ENCODE measurements at places on chromosomes 1 and 21. TPM values are rescaled to one million over a fixed set of nuclear protein-coding genes. Genes with fewer than 3 reads are reported as not detected.

Gene C1orf185
- total RNA-seq = not detected

Gene CTSS
- 29.2 TPM for total RNA-seq

Gene IGSF5
- total RNA-seq = 0.52 TPM

Gene SH2D1B
- total RNA-seq = 0.52 TPM

Gene ABCA4
- 2.1 TPM for total RNA-seq

Gene SPRR2B
- not detected for total RNA-seq

Gene SPATA1
- 1.0 TPM for total RNA-seq

Gene KCNJ15
- 0.52 TPM for total RNA-seq

Gene RPS8
- total RNA-seq = 1,786 TPM

Gene UBQLN4
- total RNA-seq = 15.7 TPM

Gene ADGRL2
- total RNA-seq = 93.4 TPM

Gene IFNAR1
- 15.1 TPM for total RNA-seq

Gene CACNA1S
- total RNA-seq = 43.3 TPM
